ENCODE measurements at places on chromosomes 3 and 15. TPM values are rescaled to one million over a fixed set of nuclear protein-coding genes. Genes with fewer than 3 reads are reported as not detected.

DNA sequence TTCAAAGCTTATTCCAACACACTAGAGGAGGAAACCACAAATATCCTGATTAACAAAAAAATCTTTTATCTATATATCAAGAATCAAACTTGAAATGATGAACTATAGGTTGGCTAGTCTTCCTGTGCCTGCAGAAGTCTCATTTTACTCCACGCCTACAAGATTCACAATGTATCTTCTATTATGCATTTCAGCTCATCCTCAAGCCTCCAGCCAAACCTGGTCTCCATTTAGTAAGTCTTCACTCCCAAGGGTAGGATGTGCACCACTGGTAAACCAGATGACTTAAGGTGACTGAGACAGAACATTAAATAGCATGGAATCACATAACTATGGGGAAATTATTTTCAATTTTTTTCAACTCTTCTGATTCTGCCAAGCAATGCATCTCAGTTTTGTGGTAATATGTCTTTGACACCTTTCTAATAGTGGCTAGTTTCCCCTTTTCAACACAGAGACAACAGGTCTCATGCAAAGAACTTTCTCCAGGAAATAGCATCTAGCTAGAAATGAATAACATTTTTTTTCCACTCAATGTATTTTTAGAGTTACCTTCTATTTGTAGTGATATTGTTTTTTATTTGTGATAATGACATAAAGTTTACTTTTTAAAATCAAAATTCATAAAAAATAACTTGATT, 166.9 kb downstream of the TNIK start:
- DNase-seq = no peak

DNA sequence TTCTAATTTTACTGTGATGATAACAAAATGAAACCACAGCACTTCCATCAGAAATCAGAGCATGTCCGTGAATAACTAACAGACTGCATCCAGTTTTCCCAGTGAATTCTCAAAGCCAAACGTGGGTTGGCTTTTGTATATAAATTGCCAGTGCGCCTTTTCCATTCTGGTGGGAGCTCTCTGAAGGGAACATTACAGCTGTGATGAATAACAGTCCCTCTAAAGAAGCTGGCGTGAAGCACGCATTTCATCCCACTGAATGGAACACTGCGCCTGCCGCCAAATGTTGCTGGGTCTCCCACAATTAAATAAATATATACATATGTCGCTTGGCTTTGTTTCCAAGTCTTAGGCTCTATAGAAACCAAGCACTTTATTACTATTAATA, 113.0 kb upstream of the PFN2 start:
- no peak for DNase-seq

- no peak for DNase-seq
These were observed 38.6 kb downstream of the VIPR1 start for GRCh38 chr3:42541079-42541478.

DNA sequence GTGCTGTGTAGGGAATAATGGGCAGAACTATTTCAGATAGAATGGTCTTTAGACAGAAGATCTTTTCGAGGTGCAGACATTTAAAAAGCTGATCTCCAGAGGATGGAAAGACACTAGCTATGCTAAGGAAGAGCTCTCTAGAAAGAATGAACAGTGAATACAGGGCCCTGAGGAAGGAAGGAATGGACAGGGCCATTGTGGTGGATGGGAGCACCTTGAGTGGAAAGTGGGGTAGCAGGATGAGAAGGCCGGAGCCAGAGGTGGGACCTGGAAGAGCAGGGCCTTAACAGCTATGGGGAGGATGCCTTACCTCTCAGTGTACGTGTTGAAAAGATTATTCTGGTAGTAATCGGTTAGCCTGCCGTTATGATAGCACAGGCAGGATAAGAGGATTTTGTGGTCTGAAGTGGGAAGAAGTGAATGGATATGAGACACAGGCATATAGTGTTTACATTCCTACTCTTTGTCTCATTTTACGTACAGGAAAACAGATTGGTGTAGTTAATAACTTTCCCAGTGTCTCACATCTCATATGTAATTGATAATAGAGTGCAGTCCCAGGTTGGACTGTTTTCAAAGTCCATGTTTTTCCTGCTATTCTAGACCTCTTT, 172.4 kb downstream of the KLHL25 start:
- DNase-seq = no peak

DNA sequence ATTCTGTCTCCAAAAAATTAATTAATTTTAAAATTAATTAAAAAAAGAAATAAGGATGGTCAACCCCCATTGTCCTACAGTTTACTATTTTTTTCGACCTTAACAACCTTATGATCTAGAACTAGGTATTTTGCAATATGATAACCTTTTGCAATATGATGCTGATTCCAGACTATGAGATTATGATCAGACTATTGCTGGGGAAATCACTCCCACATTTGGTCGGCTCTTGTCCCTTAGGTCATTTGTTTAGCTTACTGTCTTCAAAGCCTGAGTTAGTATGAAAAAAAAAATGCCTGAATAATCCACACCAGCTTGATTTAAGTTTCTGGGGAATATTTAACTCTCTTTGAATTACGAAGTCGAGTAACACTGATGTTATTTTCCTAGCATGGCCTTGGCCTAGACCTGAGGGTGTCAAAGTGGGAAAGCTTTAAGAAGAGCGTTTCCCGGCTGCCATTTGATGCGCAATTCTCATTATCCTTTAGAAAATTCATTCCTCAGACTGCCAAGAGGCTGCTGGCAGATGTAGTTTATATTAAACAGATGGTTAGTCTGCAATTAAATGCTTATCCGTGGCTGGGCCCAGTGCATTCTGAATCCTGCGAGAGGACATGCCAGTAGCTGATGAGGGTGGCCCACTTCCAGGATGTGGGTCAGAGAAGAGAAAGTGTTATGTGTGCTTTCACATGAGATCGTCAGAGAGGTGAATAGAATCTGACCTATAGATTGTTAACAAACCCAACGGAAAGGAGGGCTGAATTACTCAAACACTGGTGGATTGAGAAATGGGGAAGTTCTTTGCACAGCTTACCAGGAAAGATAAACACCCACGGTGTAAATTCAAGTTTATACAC, 496.0 kb upstream of the THBS1 start:
- no peak for DNase-seq

DNA sequence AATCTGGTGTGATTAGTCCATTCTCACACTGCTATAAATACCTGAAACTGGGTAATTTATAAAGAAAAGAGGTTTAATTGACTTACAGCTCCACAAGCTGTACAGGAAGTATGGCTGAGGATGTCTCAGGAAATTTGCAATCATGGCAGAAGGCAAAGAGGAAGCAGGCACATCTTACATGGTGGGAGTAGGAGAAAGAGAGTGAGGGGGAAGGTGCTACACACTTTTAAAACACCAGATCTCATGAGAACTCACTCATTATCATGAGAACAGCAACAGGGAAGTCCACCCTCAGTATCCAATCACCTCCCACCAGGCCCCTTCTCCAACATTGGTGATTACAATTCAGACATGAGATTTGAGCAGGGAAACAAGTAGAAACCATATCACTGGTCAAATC, 24.0 kb upstream of the ACP3 start:
- no peak for DNase-seq

- DNase-seq = no peak
These were observed 220.1 kb downstream of the TUSC7 start for GRCh38 chr3:116929505-116930222.

DNA sequence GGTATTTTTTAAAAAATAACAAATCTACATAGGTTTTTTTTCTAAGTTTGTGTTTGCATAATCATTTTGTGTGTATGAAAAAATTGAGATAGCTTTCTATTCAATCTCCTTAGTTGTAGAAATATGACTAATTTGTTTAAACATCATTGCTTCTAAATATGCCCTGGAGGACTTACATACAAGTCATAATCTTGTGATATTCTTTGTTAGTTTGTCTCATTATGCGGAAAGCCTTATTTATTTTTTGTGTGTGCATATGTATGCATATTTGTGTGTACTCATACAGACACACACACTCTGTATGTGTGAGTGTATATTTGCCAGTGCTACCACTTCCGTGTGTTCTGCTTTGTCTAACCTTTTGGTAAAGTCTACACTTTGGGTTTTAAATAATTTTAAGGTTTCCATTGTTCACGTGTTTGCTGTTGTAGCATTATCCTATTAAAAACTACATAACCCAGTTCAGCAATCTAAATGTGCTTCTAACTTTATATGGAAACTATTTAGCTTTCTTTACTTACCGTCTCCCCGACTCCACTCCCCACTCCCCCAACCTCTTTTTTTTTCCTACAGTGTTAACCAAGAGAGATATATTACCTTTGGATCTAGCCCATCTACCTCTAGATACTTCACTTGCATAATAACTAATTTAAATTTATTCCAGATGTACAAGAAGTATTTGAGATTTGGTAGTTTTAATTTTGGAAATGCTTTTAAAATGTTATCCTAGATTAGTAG, 111.7 kb downstream of the FNDC3B start:
- no peak for DNase-seq

GRCh38 chr15:29150515-29151483, 118.8 kb downstream of the NSMCE3 start:
- no peak for DNase-seq

GRCh38 chr3:138398791-138399575, 35.4 kb upstream of the ESYT3 start:
- peak; percentile 52 for DNase-seq

GRCh38 chr3:23055733-23056376, 147.3 kb upstream of the UBE2E2 start:
- DNase-seq = no peak

- no peak for DNase-seq
These were observed 105.5 kb downstream of the PYDC2 start for GRCh38 chr3:191566469-191566868.

DNA sequence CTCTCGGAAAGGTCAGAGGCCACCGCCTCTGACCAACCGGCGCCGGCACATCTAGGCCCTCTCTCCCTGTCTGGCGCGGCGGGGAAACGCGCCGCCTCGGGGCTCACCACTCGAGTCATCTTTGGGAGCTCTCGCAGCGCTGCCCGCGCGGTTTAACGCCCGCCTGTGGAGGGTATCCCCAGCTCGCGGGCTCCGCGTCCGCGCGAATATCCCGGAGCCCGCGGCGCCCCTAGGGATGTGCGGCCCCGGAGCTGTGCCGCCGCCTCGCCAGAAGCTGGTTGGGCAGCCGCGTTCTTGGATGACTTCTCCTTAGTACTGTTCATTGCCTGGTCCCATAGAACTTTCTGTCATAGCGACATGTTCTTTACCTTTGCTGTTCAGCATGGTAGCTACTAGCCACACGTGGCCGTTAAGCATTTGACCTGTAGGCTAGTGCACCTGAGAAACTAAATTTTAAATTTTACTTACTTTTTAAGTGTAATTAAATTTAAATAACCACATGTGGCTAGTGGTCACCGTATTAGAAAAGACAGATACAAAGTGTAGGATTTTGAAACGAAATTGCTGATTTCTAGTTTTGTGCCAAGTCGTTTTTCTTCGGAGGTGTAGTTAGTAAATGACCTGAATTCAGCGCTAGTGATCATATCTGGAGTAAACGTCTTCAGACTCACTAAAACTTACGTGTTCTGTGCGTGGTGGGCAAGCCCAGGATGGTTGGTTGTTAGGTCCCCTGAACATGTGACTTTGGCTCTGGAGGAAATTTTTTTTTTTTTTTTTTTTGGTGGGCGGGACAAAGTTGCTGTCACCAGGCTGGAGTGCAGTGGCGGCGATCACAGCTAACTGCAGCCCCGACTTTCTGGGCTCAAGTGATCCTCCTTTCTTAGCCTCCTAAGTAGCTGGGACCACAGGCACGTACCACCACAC, 835 bp downstream of the ARIH2 start:
- peak; percentile 88 for DNase-seq

DNA sequence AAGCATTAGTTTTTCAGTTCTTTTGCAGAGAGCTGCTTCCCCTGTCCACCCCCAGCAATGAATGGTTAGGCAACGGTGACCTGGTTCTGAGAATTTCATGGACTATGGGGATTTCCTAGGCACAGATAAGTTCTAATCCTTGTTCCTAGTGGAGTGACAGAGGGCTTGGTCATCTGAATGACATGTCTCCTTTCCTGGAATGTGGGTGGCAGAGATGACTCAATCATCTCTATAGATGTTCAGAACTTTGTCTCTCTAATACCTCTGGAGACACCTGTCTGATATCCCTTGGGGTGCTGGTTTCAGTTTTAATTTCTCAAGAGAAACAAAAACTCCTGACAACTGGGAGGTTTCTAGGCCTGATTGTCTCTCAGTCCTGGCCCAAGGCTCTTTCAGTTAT, 10.4 kb downstream of the PLA2G4E start:
- DNase-seq = no peak

GRCh38 chr3:7766530-7766929, 735.1 kb upstream of the LMCD1 start:
- DNase-seq = no peak

- no peak for DNase-seq
These were observed 152.0 kb downstream of the ZBBX start for GRCh38 chr3:167228135-167228534.

GRCh38 chr3:9398700-9399336, 1.4 kb downstream of the SETD5 start:
- no peak for DNase-seq

DNA sequence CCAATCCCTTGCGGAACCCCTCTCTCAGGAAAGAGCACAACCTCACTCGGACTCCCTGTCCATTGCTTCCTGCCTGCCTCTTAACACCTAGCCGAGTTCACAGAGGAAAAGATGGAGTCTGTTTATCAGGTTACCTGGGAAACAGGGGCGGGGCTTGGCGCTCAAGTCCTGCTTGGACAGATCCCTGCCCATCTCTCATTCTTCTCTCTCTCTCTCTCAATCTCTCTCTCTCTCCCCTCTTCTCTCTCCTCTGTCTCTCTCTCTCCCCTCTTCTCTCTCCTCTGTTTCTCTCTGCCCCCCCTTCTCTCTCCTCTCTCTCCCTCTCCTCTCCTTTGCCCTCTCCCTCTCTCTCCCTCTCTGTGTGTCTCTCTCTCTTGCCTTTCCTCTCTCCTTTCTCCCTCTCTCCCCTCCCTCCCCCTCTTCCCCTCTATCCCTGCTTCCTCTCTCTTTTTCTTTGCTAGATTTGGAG, at the start of gene EFHB:
Gene EFHB (minus strand): TSS at position 120 of the 469 bp plus-strand sequence. CDS start 199 bp downstream, outside the sequence.
- DNase-seq = no peak

DNA sequence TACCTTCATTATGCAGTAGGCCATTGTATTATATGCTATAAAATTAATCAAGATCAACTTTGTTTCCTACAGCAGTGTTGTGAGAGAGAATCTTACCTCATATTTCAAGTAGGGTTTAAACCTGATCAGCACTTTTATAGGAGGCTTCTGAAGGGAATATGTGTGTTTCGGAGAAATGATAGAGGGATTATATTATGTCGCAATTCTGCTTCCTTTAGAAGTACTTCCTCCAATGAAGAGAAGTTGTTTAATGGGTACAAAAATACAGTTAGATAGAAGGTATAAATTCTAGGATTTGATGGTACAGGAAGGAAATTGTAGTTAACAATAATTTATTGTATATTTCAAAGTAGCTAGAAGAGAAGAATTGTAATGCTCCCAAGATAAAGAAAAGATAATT, 54.9 kb downstream of the NSUN3 start:
- no peak for DNase-seq

The STRIT1 gene
- not detected for total RNA-seq

The ANKRD28 gene
- total RNA-seq = 40.9 TPM

The TMEM207 gene
- not detected for total RNA-seq

The FBXW12 gene
- not detected for total RNA-seq

The A4GNT gene
- total RNA-seq = not detected

The SOX14 gene
- total RNA-seq = not detected

The GALNT15 gene
- 62.2 TPM for total RNA-seq

The SH2D7 gene
- total RNA-seq = not detected

The PLD1 gene
- total RNA-seq = 30.9 TPM

Data from posterior vena cava (tissue), 2 donors.